Foreskin keratinocyte (primary cell): ENCODE measurements at places on chromosomes 11 and 22.

- DNase-seq, result no peak
Observed at GRCh38 chr22:25370322-25370721, 150.9 kb downstream of the CRYBB2 start.

DNA sequence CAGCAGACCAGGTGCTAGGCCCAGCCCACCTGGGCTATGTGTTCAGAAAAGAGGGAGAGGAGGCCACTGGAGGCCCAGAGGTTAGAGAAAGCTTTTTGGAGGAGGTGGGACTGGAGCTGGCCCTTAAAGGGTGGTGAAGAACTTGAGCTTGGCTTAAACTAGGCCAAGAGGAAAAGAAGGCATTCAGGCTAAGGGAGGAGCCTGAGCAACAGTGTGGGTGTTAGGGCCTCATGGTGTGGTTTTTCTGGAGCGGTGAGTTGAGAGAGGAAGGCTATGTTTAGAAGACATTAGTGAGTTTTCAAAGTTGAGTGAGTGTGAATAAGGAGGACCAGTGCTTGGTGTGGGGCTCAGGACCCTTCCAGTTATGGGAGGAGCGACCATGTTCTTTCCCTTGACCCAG, 6.2 kb downstream of the TAF6L start:
- no peak for DNase-seq

- peak; percentile 33 for DNase-seq
Observed at GRCh38 chr11:61327669-61328071, 5.2 kb downstream of the DDB1 start.

- no peak for DNase-seq
Observed at GRCh38 chr11:65891219-65892136, 1.0 kb downstream of the CCDC85B start.

- DNase-seq, result no peak
Observed at GRCh38 chr11:34909415-34909814, 6.8 kb downstream of the APIP start.
